ENCODE measurements at places on chromosomes 12 and 14.
A peak's percentile ranks its signal among the peaks of the same experiment; 100 is the strongest.

GRCh38 chr12:1810201-1810930 is 10.0 kb upstream of the LRTM2 start:
- DNase-seq: no peak

- DNase-seq: peak; percentile 69
These were observed 2.2 kb downstream of the ZFP36L1 start for GRCh38 chr14:68790644-68791077.

GRCh38 chr12:80752464-80752863 is 35.8 kb downstream of the MYF5 start:
- DNase-seq: no peak

GRCh38 chr12:17759982-17760381 is 330.0 kb downstream of the RERGL start:
- DNase-seq: no peak

DNA sequence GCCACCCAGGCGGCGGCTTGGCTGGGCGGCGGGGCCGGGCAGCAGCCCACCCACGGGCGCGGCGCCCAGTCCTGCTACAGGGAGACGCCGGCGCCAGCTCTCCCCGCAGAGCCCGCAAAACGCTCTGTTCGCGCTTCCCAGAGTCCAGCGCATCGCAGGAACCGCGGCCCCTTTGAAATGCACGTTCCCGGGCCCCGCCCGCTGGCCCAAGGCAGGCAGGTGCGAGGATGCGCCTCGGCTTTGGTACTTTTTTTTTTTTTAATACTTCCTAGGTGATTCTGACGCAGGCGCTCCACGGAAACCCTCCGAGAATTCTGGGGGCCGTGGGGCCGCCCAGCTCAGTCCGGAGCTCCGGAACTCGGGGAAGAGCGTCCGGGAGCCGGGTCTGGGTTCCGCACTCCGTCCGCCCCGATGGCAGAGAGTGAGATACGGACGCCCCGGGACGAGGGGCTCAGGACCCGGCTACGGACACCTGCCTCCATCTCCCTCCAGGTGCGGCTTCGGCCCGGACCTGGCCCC is 483 bp downstream of the POC1B start:
- peak; percentile 12 for DNase-seq

GRCh38 chr14:54709444-54709843 is 142.5 kb downstream of the SAMD4A start:
- DNase-seq: no peak

- DNase-seq: no peak
These were observed 28.0 kb upstream of the DCN start for GRCh38 chr12:91210618-91211017.

- DNase-seq: no peak
These were observed 59.6 kb downstream of the ANAPC7 start for GRCh38 chr12:110343736-110344555.

DNA sequence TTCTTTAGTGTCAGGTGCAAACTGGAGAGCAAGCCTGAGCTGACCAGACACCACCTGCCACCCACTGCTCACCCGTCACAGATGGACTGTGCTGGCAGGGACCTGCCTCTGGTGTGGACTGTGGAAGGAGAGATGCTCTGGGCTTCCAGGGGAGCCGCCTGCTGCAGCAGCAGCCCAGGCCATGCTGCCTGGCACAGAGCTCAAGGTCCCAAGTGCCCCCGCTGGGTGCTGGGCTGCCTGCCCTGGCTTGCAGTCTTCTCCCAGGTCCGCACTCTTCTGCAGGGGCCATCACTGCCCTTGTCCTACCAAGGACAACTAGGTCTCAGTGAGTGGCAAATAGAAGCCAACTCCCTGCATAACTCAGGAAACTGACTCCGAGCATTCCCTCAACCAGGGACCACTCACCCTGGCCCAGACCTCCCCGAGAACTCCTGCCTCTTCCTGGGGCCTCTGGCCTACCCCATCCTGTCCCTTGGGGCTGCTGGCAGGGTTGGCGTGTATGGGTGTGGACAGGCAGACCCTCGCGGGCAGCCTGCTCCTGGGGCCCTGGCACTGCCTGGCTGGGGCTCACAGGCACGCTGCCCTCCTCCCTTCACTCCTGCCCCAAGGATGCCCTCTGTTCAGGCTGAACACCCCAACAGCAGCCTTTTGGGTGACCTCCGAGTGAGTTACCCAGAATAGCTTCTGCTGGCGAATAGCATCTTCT is 9.3 kb downstream of the AMN start:
- DNase-seq: no peak

DNA sequence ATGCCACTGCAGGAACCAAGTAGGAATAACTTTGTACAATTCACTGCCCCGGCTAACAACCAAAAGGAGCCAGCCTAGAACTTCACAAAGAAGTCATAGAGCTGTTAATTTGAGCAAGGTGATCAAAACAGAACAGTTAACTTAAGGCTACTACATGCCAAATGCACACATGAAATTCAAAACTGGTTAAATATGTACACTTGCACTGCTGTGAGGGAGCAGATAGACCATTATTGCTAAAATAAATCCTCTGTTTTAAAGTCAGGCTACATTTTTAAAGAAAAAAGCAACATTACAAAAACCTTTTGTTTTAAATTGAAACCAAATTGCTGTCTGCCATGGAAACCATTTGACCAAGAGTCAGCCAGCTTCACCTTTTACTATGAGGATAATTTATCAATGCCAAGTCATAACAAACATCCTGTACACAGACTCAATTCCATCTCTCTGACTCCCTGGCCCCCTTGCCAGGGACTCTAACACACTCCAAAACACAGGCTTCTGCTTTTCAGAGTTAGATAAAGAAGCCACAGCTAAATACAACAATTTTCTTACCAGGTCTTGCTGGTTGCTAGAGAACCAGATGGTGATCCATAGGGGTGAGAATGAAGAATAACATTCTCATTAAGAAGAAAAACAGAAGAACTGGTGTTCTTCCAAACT is 84.0 kb downstream of the LRP6 start:
- DNase-seq: no peak

DNA sequence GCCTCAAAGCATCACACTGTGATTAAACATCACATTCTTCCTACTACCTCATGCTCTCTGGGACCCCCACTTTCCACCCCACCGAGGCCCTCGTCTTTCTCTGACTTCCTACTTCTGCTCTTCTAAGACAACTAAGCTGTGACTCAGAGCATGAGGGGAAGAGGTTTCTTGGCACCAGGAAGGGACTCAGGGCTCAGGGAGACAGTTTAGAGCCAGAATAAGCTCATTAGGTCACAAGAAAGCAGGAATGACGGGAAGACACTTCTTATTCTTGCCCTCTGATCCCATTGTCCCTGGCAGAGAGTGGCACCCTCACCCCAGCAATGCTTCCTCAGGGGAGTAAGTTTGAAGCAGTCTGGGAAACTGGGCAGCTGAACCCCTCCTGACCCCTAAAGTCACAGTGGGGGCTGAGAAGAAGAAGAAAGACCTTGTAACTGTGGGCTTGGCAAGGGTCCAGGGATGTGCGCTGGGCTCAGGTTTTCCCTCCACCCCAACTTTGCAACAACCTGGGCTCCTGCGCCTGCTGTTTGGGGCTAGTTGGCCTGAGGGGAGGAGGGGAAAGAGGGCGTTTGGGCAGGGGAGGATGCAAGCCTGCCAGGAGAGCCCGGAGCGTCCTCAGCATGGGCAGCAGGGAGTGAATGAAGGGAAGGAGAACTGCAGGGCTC is 64.6 kb upstream of the ACTN1 start:
- DNase-seq: no peak

DNA sequence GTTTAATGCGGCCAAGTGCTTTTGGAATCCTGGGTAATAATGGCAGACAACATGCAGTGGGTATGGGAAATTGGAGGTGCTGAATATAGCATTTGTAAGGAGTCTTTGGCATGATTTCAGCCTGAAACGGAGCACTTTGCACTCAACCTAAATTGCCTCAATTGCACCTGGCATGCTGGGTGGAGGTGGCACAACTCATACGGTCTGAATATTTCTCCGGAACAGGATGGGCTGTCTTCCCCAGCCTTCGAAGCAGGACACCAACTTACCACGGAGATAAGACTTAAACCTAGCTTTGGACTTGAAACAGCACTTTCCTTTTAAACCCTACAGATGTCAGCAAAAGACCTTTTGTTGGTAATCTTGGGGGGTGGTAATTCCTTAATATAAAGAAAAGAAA is 153.7 kb upstream of the SRRM4 start:
- no peak for DNase-seq

- no peak for DNase-seq
These were observed 71.8 kb downstream of the TTC9 start for GRCh38 chr14:70713511-70713916.

DNA sequence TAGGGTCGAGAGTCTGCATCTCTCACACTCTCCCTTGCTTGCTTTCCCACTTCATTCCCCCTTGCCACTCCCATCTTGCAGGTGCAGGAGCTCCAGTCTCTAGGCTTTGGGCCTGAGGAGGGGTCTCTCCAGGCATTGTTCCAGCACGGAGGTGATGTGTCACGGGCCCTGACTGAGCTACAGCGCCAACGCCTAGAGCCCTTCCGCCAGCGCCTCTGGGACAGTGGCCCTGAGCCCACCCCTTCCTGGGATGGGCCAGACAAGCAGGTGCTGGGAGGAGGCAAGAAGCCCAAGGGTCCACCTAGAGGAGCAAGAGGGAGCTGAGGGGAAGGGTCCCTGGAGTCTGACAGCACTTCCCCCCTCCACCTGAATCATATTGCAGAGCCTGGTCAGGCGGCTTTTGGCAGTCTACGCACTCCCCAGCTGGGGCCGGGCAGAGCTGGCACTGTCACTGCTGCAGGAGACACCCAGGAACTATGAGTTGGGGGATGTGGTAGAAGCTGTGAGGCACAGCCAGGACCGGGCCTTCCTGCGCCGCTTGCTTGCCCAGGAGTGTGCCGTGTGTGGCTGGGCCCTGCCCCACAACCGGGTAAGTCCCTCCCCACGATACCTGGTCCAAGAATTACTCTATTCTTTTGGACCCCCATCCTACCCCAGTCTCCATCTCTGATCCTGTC is 4.2 kb downstream of the RNF31 start:
- no peak for DNase-seq

DNA sequence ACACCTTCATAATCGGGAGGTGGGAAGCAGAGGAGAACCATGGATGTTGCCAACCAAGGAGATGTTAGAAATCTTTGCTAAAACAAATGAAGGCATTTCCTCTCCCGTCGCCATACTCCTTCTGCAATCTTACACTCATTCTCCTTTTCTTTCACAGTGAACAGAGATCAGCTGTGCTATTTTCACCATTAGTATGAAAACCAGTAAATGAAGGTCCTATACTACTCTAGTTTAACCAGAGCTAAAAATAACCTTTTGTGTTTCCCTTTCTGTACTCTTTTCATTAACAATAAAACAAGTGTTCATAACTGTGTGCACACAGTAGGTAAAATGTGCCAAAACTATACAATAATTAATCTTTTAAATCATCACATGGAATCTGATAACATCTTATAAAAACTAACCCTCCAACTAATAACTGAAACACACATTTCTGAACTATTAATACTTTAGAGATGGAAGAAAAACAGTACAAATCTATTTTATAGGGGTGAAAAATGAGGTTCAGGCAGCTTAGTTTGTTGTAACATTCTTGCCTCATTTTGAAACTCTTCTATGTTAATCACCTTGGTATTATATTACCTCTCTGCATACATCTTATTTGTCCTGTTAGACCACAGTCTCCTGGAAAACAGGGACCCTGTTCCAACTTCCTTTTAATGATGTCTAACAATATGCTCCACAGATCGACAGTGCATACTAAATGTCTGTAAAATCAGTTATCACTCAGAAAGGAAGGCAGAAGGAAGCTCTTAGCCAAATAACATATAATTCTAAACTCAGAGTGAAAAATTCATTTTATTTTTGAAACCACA is 69.5 kb downstream of the SPPL3 start:
- no peak for DNase-seq

- DNase-seq: peak; percentile 55
These were observed 108.8 kb upstream of the ATF7IP start for GRCh38 chr12:14256555-14257169.

- no peak for DNase-seq
These were observed 50.7 kb downstream of the A2M start for GRCh38 chr12:9064815-9065606.

GRCh38 chr12:96810057-96810456 is 97.0 kb upstream of the NEDD1 start:
- no peak for DNase-seq

DNA sequence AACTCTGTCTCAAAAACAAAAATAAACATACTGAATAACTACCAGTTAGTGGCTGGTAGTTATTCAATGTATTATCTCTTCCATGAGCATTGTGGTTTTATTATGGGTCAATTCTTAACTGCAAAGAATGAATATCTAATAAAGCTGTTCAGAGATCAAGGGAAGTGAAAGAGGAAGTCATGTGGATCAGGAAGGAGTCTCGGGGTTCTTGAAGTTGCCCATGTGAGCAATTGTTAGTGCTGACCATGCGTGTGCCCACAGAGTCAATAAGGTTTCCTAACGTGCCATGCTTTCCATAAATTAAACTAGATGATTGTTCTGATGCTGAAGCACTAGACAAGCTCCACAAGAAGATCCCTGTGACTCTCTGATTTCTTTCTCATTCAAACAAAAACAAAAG is 136.5 kb upstream of the CPSF6 start:
- DNase-seq: no peak

DNA sequence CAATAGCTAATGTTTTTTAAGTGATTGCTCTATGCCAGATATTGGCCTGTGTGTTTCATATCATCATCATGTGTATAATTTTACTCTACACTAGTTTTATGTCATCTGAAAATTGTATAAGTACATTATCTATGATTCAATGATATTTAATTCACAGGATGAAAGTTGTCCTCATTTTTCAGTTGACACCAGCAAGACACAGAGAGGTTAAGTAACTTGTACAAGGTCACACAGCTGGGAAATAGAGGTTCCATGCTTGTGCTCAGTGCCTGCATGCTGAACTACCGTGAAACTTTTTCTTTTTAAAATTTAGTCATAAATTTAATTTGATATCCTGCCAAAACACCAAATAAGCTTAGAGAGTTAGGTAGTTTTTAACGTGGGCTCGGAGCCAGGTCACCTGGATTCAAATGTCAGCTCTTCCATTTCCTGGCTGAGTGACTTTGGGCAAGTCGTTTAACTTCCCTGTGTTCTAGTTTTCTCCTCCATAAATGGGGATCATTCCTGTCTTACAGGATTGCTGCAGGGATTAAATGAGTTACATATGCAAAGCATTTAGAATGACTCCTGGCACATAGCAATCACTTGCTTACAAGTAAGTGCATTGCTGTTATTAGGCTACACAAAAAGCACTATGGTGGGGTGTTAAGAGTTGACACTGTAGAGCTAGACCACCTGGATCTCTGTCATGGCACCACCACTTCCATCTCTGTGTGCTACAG is 183.9 kb downstream of the ETV6 start:
- DNase-seq: no peak

DNA sequence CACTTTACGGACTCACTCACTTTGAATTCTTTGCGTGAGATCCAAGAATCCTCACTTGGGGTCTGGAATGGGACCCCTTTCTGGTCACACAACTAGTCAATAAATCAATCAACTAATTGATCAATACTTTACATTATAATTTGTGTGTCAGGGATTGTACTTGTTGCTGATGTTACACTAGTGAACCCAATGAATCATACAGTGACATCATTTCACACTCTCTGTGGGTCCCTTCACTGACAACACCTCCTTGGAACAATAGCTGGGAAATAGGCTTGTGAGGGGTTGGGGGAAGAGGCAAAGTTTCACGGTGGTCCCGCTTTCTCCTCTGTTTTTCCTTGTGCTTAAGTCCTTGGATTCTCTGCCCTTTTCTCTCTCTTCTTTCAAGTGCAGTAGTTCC is 35.0 kb downstream of the TPH2 start:
- DNase-seq: no peak
